ENCODE measurements at places on chromosomes 7 and 10. TPM values are rescaled to one million over a fixed set of nuclear protein-coding genes. Genes with fewer than 3 reads are reported as not detected.

Gene LGI1
- total RNA-seq: not detected

- no peak for DNase-seq
Observed at GRCh38 chr10:3485057-3485686, 299.8 kb downstream of the KLF6 start.

DNA sequence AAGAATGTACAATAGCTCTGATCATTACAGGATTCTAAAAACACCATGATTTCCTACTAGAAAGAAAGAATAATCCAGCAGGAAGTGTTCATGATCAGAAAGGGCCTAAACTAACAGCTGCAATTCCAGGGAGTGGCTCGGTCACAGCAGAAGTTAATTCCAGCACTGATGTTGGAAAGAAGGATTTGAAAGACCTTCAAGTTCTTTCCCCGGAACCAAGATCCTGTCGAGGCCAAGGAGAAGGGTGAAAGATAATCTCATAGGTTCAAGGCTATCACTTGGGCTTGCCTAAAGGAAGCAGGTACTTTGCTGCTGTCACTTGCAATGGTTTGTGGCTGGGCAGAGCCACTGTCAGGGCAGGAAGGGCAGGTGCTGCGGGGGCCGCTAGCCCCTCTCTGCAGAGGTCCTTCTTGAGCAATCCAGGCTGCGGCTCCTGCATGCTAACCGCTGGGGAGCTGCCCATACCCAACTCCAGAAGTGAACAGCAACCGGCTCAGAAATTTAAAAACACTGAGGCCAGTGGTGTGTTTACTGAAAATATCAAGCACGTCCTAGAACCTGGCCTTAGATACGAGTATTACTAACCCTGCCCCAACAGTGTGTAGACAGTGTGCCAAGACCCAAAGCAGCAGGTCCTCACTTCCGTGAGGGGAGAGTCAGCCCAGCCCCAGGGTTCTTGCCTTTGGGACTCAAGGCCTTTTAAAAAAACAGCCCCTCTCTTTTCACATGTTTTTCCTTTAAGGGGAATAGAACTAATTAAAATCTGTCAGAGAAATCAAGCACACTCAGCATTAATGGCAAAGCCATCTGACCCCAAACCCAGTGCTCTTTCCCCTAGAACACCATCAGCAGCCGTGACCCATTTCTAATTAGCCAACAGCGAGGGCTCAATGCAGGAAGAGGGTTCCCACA is 76.8 kb downstream of the VIPR2 start:
- no peak for DNase-seq

DNA sequence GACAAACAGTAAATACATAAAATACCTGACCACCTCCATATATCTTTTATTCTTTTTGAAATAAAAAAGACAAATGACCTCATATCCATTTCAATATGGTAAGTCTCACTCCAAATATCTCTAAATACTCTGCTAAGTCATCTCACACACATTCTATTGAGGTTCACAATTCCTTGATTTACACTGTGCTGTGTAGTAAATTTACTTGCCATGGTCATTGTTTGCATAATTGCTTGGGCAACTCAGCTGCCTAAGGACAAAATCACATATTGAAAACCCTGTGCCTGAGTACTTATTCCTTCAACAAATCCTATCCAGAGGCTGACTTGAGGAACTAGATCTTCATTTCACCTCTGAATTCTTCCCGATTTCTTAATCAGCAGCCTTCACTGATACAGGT is 176.4 kb downstream of the THSD7A start:
- DNase-seq: no peak

GRCh38 chr7:122528879-122529481 is 169.9 kb downstream of the RNF133 start:
- no peak for DNase-seq

GRCh38 chr10:106076496-106076895 is 1088.0 kb downstream of the SORCS1 start:
- DNase-seq: no peak

DNA sequence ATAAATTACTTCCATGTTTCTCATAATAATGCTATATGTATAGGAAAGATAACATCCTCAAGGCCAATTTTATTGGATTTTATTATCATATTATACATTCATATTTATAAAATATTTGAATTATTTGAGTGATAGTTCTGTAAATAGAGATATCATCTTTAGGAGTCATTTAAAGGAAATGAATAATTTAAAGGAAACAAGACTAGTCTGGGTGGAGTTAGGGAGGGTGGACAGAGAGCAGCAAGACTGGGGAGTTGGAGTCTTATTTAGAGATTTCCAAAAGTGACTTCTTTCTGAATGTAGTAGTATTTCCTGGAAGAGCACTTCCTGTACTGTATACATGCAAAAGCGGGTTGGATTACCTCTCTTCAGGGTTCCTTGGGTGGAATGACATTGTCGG is 342.3 kb downstream of the SUGCT start:
- no peak for DNase-seq

Gene NYAP1
- total RNA-seq: 1.3 TPM

Gene SPDYE2
- total RNA-seq: not detected

Gene KAZALD1
- total RNA-seq: 3.7 TPM

- DNase-seq: no peak
Observed at GRCh38 chr10:129135624-129136023, 331.4 kb upstream of the MGMT start.

DNA sequence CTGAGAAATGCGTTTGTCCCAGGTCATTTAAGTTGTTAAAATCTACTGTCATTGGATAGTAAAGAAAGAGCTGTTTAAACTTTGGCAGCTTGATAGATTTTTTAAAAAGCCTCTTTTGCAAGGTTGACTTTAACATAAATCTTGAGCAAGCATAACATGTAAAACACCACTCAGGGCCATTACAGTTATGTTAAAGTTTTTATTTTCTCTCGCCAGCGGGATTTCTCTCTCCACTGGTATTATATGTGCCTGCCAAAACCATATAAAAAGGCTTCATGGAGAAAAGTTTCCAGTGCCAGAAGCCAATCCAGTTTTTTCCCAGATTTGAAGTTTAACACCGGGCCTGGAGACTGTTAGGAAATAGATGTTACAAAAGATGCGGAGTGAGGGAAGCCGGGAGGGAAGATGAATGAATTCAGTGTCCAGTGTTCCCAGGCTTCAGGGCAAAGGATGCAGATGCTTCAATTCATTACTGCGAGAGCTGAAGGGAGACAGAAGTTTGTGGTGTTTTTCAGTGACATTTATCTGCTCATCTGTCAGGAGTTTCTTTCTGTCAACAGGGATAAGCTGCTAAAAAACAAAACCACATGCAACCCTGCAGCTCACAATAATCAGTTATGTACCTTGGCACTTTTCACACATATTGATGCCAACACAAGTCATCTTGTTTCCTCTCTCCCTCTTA is 155.5 kb downstream of the SPAG6 start:
- no peak for DNase-seq

GRCh38 chr7:158494643-158495042 is 93.0 kb downstream of the PTPRN2 start:
- DNase-seq: no peak

- DNase-seq: no peak
Observed at GRCh38 chr7:127986581-127987521, 44.4 kb downstream of the LRRC4 start.

DNA sequence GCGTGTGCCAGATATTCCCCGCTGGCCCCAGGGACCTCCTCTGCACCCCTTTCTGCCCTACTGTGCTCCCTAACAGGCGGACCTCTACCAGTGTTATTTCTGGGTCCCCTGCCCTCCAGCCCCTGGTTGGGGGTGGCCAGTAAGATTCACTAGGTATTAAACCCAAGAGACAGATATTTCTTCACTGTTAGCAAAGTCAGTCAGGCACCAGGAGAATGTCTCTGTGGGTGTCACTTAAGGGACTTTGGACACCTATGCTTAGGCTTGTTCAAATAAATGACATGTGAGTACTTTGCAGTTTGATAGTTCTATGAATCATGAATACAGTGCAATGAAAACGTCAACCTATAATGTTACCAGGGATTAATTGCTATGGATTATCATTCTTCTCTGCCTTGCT is 234.3 kb upstream of the IGFBP3 start:
- DNase-seq: no peak

Gene CFAP58
- 1.3 TPM for total RNA-seq

DNA sequence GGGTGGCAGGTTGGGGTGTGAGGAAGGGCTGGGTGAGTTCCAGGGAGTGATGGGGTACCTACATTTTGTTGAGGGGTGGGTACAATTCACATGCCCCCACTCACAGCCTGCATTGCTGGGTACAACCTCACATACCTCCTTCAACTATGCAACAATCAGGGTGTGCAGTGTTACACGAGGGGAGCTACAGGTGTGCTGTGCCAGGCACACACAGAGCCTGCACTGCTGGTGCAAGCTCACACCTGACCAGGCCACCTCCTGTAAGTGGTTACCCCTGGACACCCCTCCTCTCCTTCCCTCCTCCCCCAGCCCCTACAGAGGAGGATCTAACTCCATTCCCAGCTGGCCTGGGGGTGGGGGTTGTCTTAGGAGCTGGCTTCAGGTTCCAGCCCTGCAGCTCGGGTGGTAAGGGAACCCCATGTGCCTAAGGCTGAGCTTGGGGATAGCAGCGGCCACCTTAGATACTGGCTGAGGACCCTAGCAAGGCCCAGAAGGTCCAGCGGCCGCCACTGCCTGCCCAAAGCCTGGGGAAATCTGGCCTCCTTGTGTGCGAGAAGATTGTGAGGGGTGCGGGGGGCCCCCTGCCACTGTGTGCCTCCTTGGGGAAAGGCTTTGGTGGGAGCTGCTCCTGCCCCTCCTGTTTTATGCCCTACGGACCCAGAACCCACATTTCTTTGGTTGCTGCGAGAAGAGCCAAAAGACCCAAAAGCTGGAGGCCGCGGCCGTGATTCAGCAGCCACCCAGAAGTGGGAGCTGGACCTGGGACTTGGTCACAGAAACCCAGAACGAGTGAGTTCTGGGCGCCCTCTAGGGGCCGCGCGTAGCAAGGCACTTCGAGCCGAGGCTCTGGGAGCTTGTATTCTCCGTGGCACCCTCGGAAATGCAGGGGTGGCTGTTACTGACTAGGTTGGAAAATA is 10.8 kb downstream of the TLX1 start:
- peak; percentile 81 for DNase-seq

GRCh38 chr7:109009636-109010035 is 440.0 kb downstream of the DNAJB9 start:
- DNase-seq: no peak

DNA sequence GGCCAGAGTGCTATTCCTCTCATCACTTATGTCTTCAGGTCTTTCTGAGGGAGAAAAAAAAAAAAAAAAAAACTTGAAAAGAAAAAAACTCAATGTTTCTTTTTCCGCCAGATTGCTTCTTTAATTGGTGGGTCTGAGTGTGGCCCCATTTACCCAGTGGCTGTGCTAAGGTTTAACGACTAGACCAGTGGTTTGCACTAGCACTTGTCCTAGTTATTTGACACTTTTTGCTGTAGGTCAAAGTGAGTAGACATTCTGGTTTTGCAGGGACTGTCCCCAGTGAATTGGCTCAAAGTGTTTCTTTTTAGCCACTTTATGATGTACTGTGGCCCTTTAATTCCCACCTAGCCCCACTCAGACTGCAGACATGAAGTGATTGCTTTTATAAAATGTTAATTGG is 273.3 kb downstream of the PTEN start:
- DNase-seq: peak; percentile 71

Gene SPDYE18
- total RNA-seq: 1.5 TPM

Gene SKIDA1
- 9.9 TPM for total RNA-seq

- DNase-seq: no peak
Observed at GRCh38 chr7:27958933-27959548, 219.1 kb downstream of the TAX1BP1 start.

DNA sequence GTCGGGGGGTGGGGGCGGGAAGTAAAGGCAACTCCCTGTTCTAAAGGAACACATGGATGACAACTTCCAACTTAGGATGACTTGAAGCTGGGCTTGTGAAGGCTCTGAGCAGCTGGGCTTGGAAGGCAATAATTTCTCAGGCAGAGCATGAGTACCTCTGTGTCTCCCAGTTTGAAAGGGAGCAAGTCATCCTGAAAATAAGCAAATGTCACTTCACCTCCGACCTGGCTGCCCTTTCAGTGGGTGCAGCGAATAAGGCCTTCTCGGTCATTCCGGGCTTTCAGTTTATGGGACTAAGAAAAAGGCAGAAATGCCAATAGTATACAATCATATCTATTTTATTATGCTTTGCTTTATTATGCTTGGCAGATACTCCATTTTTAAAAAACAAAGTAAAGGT is 15.3 kb upstream of the ADAMTS14 start:
- DNase-seq: no peak

DNA sequence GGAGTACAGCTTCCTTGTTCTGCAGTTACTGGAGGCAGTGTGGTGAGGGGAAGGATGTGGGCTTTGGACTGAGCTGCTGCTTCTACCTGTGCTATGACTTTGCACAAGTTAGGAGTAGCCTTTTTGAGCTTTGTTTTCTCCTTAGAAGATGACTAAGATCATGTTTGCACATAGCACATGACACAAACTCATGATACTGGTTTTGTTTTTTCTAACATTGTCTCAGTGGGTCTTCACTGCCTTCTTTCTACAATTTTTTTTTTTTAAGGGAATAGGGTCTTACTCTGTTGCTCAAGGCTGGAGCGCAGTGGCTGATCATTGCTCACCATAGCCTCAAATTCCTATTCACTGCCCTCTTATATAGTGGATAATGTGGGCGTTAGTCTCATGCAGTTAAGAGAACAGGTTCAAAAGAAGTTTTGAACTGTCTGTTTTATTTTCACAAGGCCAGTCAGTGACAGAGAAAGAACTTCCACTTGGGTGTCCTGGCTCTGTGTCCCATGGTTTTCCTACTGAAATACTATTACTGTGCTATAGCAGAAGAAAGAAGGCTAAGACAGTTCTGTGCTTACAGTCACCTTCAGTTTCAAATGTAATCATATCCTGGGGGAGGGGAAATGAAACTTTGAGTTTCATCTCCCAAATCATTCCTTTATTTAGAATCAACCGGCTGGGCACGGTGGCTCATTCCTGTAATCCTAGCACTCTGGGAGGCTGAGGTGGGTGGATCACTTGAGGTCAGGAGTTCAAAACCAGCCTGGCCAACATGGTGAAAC is 72.0 kb downstream of the KAT6B start:
- no peak for DNase-seq

Gene LAMB4
- total RNA-seq: 0.21 TPM

- no peak for DNase-seq
Observed at GRCh38 chr10:7117806-7118674, 292.8 kb downstream of the SFMBT2 start.

Gene SNX10
- total RNA-seq: 1.8 TPM

Gene GPRIN2
- total RNA-seq: 9.4 TPM

- no peak for DNase-seq
Observed at GRCh38 chr10:86046845-86047460, 319.6 kb downstream of the GRID1 start.

- peak; percentile 35 for DNase-seq
Observed at GRCh38 chr10:132036153-132036886, 29.4 kb upstream of the JAKMIP3 start.

Gene AP3M1
- total RNA-seq: 28.9 TPM

DNA sequence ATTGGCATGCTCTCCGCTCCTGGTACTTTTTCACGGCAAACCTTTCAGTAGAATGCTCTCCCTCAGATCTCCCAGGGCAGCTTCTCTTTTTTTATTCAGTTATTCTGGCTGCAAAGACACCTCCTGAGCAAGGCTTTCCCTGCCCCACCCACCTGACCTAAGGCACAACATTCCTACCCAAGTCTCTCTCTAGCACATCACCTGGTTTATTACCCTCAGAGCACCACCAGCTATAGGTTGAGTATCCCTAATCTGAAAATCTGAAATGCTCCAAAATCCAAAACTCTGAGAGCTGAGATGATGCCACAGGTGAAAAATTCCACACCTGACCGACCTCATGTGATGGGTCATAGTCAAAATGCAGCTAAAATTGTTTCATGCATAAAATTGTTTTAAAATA is 99.6 kb downstream of the GLI3 start:
- no peak for DNase-seq

Gene ARHGAP22
- 3.4 TPM for total RNA-seq

GRCh38 chr7:90271753-90272152 is 26.8 kb downstream of the CFAP69 start:
- no peak for DNase-seq

Gene OIT3
- total RNA-seq: 0.27 TPM
